ENCODE measurements at places on chromosomes 3 and 15.

GRCh38 chr3:114451561-114452018 lies 157.8 kb downstream of the TIGIT start:
- no peak for DNase-seq

DNA sequence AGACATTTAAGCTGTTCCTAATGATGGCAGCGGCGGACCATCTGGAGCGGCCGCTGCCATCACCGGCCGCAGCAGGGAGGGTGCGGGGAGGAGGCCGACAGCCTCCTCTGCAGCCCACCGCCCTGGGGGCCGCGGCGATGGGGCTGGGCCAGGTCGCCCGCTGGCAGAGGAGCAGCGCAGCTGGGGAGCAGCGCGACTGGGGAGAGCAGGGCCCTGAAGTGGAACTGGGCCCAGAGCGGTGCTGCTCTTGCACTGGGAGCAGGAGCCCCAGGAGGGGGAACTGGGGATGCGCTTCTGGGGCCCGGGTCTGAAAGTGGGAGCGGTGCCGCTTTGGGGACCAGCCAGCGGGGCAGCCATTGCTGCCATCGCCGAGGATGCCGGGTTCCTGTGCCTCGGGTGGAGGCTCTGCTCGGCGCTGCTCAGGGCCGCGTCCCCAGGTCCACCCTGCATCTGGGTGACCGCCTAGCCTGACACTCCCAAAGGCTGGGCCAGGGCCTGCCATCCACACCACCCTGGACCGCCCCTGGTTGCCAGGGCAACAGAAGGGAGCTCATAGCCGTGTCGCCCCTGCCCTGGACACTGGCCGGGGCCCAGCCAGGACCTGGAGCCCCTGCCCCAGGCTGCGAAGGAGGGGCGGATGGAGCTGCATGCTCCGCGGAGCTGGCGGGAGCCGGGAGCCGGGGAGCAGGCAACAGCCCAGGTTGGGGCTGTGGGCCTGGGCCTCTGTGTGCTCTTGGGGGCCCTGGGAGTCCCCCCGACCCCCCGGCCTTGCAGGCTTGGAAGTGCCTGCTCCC lies 15.5 kb upstream of the PLA2G4E start:
- DNase-seq, result no peak

DNA sequence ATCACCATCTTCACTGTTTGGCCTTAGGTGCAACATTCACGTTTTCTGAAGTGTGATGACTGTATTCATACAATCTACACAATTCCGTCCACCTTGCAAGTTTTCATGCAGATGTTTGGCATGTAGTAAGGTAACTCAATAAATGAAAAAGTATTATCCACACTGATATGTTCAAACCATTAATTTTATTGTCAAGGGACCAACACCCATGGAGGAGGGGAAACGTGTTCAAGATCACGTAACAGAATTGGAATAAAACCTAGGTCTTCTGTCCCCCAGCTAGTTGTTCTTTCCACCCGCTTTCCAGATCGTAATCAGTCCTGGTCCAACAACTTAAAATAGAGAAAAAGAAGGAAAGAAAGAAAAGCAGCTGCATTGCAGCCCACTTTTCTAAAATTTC lies 560.4 kb upstream of the MCTP2 start:
- no peak for DNase-seq

DNA sequence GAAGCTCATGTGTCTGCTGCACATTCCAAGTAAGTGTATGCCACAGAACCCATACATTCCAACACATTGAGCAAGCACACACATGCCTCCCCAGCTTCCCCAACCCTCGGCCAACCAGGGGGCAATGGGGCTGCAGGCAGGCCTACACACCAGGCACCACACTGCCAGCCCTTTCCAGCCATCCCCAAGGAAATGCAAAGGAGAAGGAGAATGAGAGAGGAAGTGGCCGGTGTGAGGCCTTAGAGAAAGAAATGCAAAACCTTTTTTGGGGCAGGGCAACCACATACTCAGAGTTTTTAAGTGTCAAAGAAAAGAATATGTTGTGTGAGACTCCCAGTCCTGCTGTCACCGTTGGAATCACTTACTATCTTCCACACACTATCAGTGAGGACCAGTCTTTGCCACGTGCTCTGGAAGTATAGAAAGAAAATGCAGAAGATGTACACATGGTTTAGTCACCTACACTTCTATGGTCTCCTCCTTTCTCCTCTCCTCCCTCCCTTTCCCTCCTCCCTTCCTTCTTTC lies 11.1 kb downstream of the IGF2BP2 start:
- DNase-seq, result no peak

DNA sequence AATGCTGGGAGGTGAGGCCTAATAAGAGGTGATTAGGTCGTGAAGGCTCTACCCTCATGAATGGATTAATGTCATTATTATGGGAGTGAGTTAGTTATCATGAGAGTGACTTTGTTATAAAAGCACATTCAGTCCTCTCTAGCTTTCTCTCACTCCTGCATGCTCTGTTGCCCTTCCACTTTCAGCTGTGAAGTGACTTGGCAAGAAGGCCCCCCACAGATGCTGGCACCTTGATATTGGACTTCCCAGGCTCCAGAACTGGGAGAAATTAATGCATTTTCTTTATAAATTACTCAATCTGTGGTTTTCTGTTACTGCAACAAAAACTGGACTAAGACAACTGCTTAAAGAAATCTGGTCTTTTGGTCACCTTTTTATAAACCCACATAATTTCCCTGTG lies 144.3 kb downstream of the FBN1 start:
- DNase-seq, result no peak

All from hematopoietic multipotent progenitor cell (in vitro differentiated cells).